Mesendoderm (in vitro differentiated cells): ENCODE measurements at places on chromosomes 1 and 21.

- DNase-seq, result no peak
These were observed 2.5 kb downstream of the FOXO6 start for GRCh38 chr1:41363591-41364320.

DNA sequence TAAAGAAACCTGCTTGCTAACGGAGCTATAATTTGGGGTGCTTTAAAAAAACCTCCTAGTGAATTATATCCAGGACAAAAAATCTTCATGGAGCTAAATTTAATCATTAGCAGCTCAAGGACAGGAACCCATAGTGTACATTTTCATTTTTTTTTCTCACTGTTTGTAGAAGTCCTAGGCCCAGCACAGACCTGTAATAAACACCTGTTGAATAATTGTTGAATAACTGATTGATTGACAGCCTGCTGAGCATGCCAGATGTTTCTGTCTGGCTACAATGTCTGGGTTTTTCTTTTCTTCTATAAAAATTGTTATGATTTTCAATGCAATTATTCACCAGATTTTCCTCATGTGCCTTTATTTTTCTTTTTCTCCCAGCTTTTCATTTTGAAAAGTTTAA, 10.9 kb upstream of the GALNT2 start:
- DNase-seq, result no peak

GRCh38 chr1:190475421-190476141, 2.1 kb downstream of the BRINP3 start:
- peak; percentile 30 for DNase-seq

DNA sequence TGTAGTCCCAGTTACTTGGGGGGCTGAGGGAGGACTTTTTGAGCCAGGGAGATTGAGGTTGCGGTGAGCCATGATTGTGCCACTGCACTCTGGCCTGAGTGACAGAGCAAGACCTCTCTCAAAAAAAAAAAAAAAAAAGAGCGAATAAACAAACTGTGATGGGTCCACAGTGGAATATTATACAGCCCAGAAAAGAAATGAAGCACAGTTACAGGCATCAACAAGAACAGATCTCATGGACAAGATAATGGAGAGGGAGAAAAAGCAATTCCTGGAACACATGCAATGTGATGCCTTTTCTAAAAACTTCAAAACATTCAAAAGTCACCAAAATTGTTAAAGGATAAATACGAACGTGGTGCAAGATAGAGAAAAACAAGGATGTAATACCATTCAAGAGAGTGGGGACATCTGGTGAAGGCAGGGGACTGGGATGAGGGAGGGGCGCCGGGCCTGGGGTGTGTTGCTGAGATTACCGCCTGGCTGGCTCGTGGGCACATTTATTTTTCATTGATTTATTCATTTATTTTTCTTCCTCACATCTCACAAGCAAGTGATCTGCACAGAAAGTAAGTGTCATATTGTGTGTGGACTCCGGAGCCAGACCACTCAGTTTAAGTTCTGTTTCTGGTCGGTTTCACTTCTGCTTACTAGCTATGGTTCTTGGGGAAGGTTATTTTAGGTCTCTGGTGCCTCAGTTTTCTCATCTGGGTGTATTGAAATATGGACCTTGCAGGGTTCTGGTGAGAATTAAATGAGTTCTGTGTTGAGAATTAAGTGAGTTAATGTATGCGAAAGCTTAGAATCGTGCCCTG, 30.1 kb downstream of the ABCG1 start:
- DNase-seq, result no peak

GRCh38 chr1:238647877-238648276, 738.5 kb upstream of the CHRM3 start:
- DNase-seq, result peak; percentile 98

GRCh38 chr21:25742900-25743299, 8.1 kb downstream of the GABPA start:
- DNase-seq, result no peak

GRCh38 chr1:106621853-106622252, 434.6 kb upstream of the PRMT6 start:
- DNase-seq, result no peak

DNA sequence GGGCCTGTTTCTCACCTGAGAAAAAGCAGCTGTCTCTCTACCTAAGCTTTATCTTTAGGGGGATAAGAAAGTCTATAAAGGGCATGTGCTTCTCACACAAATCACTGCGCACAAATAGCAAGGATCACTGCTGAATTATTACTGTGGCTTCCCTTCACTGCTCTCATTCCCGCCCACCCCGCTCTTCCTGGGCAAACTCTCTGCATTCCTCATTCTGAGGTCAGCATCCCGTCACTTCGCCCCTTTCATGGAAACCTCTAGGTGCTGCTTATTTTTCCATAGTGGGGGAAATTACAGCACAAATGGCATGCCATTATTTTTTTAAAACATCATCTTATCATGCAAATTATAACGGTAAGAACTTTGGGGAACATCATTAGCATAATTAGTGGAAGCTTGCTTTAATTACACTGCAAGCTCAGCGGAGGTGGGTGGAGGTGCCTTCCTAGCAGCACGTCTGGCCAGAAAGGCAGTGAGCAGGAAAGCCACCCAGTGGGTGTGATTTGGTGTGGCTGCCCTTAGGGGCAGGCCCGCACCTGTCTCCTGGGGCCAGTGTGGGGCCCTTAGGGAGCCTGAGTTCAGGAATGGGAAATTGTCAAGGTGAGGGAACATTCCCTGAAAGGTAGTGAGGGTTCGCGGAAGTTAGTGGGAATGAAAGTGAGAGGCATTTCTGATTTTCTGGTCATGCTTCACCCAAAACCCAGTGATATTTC, 105.9 kb downstream of the LAMC2 start:
- peak; percentile 80 for DNase-seq
